ENCODE measurements at places on chromosomes 4 and X.

DNA sequence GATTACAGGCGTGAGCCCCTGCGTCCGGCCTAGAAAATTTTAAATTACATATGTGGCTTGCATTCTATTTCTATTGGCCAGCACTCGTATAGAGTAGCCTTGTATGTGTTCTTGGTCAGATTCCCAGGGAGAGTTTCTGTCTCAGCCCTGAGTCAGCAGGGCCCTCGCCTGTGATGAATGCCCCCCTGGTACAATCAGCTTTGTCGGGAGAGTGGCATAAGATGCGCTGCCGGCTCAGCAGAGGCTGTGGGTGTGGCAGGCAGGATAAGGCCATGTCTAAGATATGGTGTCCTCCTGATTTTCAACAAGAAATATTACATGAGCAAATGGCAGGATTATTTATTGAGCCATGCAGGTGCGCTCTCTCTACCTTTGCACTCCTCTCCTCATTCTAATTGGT lies 1.6 kb upstream of the REELD1 start:
- no peak for DNase-seq

- no peak for DNase-seq
Measured at GRCh38 chr4:164701665-164702064, 52.3 kb upstream of the SMIM31 start.

DNA sequence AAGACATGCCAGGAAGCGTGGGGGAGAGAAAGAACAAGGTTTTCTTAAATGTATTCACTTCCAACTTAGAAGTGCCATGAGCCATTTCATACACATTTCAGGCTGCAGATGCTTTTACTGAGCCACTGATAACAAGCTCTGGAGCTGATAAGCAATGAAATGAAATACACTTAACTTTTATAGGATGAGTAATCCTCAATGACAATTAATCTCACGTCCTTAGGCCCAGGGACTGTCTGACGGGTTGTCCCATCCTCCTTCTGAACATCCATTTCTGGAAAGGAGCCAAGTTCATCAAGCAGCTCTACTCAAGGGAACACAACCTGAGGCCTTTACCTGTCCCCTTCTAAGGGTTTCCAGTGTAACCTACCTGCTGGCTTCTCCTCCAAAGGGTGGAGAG lies 121.2 kb downstream of the PARM1 start:
- DNase-seq, result no peak

GRCh38 chrX:56503941-56504673 lies 59.3 kb upstream of the UBQLN2 start:
- DNase-seq, result no peak

DNA sequence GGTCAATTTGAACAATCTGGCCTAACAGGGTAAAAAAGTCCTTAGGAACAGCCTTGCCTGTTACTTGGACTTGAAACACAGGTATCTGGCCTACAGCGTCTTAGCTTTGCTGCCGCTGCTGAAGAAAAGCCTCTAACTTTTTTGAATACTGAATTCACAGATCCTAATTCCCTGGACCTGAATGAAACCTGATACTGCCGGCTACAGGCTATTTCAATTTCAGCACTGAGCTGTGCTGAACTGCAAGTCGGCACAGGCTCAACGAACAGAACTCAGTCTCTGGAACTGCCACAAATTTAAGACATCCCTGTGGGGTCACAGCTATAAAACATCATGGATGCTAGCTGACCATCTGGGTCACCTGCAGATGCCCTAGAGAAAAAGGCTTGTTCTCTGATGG lies 7.2 kb downstream of the NR0B1 start:
- DNase-seq, result no peak

GRCh38 chr4:13611283-13611842 lies 16.2 kb downstream of the BOD1L1 start:
- DNase-seq, result no peak

GRCh38 chrX:110794601-110795000 lies 1.0 kb downstream of the CHRDL1 start:
- DNase-seq, result no peak

DNA sequence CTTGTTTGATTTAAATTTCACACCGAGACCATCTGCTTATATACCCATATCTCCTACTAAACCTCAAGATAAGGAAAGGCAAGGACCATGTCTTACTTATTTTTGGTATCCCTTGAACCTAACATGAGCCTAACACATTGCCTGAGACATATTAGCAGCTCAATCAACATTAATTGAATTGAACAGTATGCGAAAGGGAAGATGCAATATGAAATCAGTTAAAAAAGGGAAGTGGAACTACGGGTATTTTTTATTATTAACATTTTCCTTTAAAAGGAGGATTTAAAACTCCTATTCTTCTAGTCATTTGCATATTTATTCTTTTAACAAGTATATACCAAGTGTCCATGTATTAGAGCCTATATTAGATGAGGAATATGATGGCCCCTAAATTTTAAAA lies 197.0 kb downstream of the CAMK2D start:
- no peak for DNase-seq

GRCh38 chr4:138788267-138788790 lies 227.3 kb upstream of the NOCT start:
- no peak for DNase-seq

DNA sequence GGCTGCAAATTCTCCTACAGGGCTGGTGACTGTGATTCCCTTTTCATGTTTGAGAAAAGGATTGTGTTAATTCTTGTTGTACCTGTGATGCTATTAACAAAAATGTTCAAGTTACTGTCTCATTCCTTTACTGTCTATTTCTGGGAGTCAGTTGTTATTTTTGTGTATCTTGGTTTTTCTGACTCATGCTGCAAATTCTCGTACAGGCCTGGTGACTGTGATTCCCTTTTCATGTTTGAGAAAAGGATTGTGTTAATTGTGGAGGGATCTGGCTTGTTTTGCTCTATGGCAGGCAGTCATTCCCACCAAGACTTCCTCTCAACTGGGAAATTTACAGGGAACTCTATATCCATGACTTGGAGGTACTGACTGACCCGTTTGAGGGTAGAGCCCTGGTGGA lies 693.4 kb upstream of the INTU start:
- no peak for DNase-seq

DNA sequence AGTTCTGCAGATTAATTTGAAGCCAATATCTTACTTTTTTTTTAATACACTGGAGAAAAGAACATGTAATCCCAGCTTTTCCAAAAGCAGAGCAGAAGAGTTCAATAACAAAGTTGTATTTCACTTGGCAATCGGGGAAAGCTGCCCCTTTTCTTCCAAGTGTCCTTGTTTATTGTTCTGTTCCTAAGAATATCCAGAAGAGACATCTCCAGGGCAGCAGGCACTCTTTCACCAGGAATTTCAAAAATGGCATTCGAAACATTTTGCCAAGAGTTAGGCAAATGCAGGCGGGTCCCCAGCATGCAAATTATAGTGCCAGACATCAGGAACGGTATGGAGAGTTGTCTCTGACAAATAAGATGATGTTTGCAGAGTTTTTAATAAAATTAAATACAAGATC lies 494.5 kb downstream of the BCOR start:
- DNase-seq, result no peak

GRCh38 chr4:119189638-119190037 lies 22.9 kb upstream of the USP53 start:
- no peak for DNase-seq

DNA sequence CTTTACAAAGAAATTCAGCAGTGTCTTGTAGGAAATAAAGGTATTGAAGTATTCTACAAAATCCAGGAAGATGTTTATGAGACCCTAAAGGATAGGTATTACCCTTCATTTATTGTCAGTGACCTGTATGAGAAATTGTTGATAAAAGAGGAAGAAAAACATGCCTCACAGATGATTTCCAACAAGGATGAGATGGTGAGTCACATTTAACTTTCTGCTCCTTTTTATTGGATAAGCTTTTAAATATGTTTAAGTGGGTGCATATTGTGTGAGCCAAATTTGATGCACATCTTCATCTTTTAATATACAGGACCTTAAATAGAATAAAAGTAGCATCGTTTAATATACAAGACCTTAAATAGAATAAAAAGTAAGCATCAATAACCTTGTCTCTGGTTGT lies 72.1 kb downstream of the LRP2BP start:
- no peak for DNase-seq

DNA sequence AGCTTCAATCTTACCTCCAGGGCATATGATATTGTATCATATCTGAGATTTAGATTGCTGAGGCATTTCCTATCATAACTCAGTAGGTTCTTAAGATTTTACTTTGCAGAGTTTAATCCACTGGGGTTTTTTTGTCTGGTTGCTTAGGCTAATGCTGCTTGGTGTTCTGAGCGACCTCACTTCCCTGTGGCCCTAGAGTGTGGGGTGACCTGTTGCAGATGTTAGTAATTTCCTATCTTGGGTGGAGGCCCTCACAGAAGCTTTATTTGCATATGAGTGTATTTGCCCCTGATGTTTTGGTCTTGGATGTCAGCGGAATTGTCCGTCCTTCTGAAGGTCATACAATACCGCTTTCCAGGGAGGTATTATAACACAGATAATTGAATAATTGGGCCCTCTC lies 137.1 kb downstream of the NDST3 start:
- DNase-seq, result no peak

GRCh38 chr4:152360045-152360410 lies 175.9 kb downstream of the FBXW7 start:
- no peak for DNase-seq

- no peak for DNase-seq
Measured at GRCh38 chr4:20859097-20859781, 159.0 kb downstream of the PACRGL start.

- DNase-seq, result no peak
Measured at GRCh38 chrX:41122664-41123257, 37.5 kb downstream of the USP9X start.

GRCh38 chr4:119039779-119040178 lies 95.9 kb upstream of the MYOZ2 start:
- DNase-seq, result no peak

DNA sequence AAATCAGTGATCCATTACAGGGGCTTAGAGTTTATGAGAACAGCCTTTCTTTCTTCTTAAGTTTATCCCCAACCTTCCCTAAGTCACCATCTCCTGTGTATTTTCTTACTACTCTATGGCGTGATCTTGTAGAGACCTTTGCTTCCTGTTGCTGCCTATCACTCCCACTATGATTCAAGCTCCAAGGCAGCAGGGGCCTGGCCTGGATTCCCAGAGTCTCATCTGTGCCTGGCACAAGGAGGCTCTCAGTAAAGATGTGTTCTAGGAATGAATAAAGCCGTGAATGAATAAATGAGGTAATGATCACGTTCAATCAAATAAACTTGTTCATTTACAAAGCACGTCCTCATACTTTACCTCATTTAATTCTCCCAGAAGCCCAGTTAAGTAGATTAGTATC lies 45.4 kb downstream of the CC2D2A start:
- DNase-seq, result no peak

DNA sequence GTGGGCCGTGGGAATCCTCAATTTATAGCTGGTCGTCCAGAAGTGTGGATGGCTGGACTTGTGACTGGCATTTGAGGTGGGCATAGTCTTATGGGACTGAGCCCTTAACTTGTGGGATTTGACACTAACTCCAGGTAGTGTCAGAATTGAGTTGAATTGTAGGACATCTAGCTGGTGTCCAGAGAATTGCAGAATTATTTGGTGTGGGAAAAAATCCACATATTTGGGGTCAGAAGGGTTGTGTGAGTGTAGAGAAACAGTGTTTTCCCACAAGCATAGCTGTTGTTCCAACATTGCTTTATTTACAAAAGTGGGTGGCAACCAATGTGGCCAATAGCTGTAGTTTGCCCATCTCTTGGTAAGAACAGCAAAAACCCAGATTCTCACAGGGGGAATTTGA lies 91.3 kb downstream of the MOSPD2 start:
- DNase-seq, result no peak

DNA sequence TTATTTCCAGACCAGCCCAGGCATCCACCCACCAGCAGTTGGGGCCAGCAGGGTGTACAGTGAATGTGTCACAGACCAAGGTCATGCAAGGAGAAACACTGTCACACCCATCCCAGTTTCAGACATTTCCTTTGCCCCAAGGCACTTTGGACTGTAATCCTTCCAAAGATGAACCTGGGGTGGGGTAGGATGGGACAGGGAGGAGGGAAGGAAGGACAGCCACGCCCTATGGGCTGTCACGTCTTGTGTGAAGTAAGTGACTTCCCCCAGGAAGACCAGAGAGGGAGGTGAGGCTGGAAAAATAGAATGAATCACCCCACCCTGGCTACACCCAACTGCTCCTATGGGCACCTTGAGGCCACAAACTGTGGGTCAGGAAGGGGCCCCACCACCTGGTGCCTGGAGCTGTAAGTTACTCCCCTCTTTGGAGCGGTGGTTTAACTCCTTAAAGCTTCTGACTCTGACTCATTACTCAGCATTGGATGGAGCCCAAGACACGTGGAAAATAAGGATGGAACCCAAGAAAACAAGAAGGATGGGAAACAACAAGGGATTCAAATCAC lies 349.9 kb upstream of the KLF3 start:
- no peak for DNase-seq

DNA sequence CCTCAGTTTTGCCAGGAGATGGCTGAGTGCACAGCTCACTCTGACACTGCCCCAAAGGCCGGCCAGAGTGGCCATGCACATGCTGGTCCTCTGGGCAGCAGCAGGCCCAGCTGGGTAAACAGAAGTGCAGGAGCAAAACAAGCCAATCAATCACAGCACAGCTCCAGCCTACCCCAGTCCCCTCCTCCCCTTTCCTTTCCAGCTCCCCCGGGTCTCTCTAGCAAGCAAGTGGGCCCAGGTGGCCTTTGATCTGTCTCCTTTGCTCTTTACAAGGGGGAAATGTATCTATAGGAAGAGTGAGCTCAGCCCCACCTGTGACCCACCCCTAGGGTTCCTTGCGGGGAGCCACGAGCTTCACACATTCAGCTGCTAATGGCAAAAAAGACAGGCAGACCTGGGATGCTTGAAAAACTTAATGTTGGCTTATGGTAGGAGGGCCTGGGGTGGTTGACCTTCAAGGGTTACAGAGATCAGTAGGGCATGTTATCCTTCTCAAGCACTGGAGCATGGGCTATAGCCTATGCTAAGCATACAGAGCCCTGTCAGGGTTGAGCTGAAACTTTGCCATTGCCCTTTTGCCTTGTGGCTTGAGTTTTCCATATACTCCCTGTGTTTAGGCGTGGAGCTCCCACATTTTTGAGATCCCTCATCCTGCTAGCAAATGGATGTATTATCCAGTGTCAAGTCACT lies 57.8 kb upstream of the PLAC1 start:
- no peak for DNase-seq
